Stomach (tissue), 19 donors: ENCODE measurements at places on chromosomes 3 and 15.
A peak's percentile ranks its signal among the peaks of the same experiment; 100 is the strongest.

- no peak for DNase-seq
These were observed 8.0 kb downstream of the TMEM212 start for GRCh38 chr3:171850960-171851659.

- peak; percentile 70 for DNase-seq
These were observed 843 bp downstream of the GLCE start for GRCh38 chr15:69161079-69161877.

GRCh38 chr3:193594946-193595689, 2.1 kb downstream of the OPA1 start:
- no peak for DNase-seq

- no peak for DNase-seq
These were observed 48.7 kb downstream of the FBLN2 start for GRCh38 chr3:13597661-13598060.

DNA sequence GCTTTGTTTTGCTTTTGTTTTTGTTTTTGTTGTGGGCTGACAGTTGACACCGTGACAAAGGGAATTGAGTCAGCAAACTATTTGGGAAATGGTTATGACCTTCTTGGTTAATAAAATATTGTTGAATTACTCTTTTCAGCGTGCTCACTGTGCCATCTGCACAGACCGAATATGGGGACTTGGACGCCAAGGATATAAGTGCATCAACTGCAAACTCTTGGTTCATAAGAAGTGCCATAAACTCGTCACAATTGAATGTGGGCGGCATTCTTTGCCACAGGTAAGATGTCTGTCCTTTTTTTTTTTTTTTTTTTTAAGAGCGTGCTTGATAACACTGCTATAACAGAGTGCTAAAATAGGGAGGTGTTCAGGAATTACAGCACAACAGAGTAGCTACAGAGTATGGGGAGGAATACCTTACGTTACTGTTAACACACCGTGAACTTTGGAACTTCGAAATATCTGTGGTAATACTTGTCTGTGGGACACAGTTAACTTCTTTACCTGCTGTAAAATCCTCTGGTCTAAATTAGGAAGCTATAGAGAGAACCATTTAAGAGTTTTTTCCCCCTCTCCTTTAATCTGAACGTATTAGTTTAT, 48.2 kb downstream of the PRKCI start:
- DNase-seq = peak; percentile 7

DNA sequence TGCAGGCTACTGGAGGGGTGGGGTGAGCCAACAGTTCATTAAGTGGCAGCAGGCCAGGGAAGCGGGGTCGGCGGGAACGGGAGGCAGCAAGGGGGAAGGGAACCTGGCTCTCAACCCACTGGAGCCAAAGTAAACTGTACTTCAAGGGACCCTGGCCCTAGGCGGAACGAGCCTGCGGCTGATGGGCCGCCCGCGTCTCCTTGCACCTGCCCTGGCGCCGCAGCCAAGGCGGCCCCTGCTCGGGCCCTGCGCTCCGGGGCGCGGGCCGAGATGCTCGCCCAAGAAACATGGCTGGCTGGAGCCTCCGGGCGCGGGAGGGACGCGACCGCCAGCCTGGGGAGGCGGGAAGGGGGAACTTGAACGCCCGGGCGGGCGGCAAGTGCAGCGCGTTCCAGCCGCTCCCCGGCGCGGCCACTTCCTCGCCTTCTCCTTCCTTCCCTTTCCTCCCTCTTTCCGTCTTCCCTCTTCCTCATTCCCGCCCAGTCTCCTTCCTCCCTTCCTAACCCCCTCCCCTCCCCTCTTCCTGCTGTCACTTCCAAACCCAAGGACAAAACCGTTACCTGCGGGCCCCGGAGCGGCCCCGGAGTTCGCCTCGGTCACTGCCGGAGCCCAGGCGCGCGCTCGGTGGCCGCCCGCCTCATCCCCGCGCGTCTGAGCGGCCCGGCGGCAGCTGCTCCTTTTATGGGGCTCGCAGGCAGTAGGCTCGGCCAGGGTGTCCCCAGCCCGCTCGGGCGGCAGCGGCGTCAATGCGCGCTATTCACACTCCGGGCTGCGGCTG, 489.7 kb downstream of the MAGI1 start:
- DNase-seq = peak; percentile 76

DNA sequence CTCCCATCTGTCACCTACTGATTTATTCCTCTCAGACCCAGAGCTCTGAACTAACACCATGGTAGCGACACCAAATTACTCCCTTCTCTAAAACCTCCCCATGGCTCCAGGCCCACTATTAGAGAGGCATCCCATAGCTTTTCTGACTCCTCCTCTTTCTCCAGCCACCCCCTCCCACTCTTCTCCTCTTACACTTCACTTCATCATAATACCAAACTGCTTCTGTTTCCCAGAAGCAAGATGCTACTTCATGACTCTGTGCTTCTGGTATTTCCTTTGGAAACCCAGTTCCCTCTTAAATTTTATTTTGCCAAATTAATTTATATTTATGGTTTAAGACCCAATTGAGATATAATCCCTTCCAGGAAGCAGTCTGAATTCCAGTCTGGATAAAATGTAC, 465.1 kb upstream of the PDZRN3 start:
- DNase-seq = no peak

- DNase-seq = no peak
These were observed 87.6 kb downstream of the BDH1 start for GRCh38 chr3:197468167-197468566.

GRCh38 chr3:139537795-139538621, 1.5 kb downstream of the RBP1 start:
- peak; percentile 16 for DNase-seq

GRCh38 chr3:194475978-194476377, 10.8 kb downstream of the ATP13A3 start:
- no peak for DNase-seq

DNA sequence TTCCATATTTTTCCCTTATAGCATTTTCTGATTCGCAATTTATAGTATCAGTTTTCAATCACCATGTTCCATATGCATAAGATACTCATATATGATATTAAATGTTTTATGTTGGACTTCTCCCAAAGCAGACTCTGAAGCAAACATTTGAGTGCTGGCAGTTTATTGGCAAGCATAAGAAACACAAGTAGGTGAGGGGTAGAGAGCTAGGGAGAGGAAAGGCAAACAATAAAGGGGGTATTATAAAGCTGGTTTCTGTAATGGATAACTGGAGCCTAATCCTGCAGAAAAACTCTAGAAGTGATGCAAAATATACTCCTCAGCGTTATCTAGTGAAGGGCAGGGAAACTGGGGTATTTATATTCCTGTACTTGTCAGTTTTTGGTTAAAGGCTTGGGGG, 491.5 kb upstream of the TGFBR2 start:
- DNase-seq = no peak

- DNase-seq = no peak
These were observed 2.0 kb downstream of the RPL32 start for GRCh38 chr3:12839156-12839946.

- no peak for DNase-seq
These were observed 136.8 kb downstream of the FHIT start for GRCh38 chr3:61114316-61114953.

- no peak for DNase-seq
These were observed 89.9 kb downstream of the RBMS3 start for GRCh38 chr3:29370476-29371420.

- DNase-seq = peak; percentile 23
These were observed 199.1 kb downstream of the CDIN1 start for GRCh38 chr15:36778531-36778930.

DNA sequence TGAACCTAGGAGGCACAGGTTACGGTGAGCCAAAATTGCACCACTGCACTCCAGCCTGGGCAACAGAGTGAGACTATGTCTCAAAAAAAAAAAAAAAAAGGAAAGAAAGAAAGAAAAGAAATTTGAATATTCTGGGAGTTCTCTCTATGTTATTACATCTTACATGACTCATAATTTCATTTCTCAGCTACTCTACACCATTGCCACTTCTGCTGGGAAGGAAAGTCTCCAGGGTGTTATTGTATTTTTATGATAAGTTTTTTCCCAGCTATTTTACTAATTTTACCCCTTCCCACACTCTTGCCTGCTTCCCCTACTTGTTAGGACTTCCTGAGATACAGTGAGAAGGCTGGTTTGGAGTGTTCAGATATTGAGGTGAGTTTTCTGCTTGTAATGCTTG, 69.7 kb upstream of the UMPS start:
- DNase-seq = no peak

DNA sequence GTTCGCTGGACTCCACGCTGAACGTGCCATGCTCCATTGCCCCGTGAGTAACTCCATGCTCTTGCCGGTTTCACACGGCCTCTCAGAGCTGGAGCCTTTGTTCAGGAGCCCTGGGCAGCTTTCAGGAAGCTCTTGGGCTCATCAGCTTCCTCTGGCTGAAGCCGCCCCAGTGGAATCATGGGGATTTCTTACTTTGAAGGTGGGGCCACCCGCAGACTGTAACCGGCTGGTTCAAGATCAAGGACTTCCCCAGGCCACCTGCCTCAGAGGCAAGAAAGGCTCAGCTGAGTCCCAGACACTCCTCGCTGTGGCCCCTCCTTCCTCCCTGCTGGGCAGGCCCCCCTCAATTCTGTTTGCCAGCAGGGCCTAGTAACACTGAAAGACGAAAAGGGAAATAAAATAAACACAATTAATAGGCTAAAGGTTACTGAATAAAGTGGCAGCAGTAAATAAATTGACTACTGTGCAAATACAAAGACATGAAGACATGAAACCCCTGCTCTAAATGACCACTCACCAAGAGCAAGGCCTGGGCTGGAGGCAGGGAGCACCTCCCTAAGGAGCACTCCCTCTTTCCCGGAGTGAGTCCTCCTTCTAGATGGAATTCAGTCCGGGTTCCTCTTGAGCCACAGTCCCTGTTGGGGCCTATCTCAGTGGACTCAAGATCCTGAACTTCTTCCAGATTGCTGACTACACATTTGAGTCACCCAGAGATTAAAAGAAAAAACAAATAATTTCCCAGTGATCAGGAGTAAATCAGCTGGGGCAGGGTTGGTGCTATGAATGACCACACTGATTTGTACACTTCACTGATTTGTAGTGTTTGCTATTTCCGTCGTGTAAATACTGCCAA, 51.0 kb downstream of the ZDHHC19 start:
- DNase-seq = peak; percentile 74

DNA sequence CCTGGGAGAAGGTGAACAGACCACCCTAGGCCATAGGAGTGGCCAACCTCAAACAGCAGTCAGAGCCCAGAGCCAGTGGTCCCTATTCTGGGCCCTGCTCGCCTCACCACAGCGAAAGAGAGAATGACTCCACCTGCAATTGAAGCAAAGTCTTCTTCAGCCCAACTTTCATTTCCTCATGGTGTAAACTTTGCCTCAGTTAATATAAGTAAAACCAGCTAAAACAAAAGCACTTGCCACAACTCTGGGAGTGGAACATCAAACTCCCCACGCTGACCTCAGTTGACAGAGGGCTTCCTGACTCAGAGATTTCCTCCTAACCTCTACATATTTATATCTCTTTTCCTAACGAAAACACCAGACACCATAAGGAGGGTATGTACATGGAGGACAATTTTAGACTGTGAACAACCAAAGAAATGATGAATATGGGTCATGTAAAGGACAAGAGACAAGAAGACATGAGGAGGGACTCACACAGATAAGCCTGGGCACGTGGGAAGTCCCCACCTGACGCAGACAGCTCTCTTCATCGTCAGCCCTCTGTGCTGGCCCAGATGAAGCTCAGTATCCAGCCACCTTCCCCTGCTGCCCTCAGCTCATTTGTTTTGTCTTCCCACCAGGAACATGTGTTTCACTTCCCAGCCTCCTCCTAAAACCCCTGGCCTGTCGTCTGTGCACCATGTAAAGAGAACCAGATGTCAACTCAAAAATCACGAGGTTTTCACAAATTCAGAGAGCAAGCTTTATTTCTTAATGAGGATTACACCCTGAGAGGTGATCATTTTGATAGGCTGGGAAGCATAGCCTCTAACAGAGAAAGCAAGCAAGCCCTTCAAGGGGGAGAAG, 140.9 kb downstream of the KCNMB2 start:
- no peak for DNase-seq

DNA sequence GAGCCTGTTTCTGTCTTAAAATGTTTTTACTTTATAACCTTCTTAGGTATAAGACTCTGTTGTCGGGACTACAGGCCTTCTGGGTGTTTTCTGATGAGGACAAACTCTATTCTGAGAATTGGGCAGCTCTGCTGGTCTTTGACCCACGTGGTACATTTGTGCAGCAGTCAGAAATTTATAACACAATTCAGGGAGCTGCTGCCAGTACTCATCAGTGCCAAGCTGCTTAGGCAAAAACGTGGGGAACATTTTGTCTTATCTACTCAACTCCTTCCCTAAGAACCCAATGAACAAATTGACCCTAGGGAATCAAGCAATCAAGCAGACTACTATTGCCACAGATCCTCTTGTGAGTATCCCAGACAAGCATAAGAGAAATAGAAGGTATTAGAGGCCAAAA, 180.7 kb upstream of the PDZRN3 start:
- no peak for DNase-seq
